NAMALWA (cell line): ENCODE measurements at places on chromosomes 12 and 14.

DNA sequence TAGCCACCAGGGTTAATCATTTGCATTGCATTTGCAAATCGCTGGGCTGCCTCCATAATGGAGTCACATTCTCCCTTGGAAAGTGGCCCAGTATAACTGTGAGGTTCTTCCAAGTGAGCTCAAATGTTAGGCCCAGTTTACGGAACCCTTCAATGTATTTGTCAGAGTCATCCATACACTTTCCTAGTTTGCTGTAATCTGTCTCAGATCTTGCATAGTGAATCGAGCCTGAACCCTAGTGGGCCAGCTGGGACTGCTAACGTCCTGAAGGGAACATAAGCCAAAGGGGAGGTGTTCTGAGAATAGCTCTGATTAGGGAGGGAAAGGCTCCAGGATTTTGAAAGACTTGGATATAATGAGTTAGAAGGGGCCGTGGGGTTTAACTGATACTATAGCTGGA is 406.3 kb downstream of the SLC6A15 start:
- no peak for DNase-seq

DNA sequence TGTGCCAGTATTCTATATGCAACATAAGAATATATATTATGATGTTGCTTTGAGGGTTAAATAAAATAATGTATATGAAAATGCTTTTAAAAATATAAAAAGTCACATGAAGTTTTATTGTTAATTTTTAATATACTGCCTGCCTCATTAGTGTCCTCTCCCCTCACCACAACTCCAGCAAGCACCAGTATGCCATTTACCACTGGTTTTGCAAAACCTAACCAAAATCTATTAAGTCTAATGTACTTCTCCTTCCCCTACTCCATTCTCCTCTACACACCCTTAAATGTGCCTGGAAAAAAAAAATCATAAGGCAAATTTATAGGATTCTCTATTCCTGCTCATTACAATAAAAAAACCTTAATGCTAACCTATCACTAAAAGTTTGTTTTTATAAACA is 24.0 kb upstream of the GNG2 start:
- no peak for DNase-seq

GRCh38 chr12:54740882-54741281 is 92.7 kb upstream of the DCD start:
- DNase-seq: no peak

GRCh38 chr12:4274396-4275015 is 944 bp downstream of the CCND2 start:
- no peak for DNase-seq

- DNase-seq: no peak
Observed at GRCh38 chr12:97177481-97177880, 270.4 kb downstream of the NEDD1 start.

GRCh38 chr14:93994919-93995682 is 2.0 kb upstream of the CCDC197 start:
- DNase-seq: no peak

DNA sequence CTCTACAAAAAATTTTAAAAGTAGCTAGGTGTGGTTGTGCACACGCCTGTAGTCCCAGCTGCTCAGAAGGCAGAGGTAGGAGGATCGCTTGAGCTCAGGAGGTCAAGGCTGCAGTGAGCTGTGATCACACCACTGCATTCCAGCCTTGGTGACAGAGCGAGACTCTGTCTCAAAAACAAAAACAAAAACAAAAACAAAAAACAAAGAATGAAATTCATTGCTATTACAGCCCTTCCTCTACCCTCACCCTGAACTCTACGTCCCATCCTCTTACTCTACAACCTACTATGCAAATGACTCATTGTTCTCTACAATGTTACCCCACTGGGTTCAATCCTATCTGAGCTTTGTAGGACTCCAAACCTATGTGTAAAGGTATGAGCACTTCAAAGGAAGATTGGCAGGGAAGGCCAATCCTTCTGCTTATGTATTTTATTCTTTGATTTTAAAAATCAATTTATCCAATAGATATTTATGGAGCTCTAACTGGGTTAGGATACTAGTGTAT is 39.3 kb downstream of the NINJ2 start:
- DNase-seq: no peak

DNA sequence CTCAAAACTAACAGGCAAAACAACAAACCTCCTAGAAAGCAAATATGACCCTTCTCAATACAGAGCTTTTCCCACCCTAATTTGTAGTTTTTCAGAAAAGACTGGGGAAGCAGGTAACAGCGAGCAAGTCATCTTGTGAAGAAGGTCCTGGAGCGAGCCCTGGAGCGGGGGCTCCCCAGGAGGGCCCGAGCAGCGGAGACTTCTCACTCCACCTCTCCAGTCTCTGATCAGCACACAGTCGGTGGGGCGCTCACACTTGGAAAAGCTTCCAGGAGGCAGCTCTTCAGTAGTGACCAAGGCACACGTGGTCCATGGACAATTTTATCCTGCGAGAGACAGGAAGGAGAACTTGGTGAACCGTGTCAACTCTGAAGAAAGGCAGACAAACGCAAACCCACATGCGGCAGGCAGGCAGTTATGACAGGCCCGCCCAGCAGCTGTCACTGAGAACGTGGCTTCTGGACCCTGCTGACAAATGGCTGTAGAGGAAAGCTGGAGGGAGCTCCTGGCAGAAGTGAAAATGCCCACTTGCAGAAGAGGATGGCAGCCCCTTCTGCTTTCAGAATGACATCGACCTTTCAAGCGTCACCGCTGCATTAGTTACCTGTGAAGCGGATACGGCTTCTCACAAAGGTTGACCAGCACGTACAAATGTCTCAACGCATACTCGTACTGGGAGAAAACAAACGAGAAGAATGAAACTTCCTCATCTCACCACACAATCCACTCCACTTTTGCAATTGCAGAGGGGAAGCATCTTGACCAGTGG is 44.2 kb downstream of the LGMN start:
- DNase-seq: peak; percentile 88

- DNase-seq: no peak
Observed at GRCh38 chr12:67520606-67521005, 127.9 kb upstream of the DYRK2 start.

GRCh38 chr14:64743061-64743460 is 38.8 kb downstream of the PLEKHG3 start:
- DNase-seq: no peak

- DNase-seq: no peak
Observed at GRCh38 chr12:75784591-75784990, 247.0 kb downstream of the PHLDA1 start.

GRCh38 chr14:64209444-64210131 is 84.6 kb downstream of the ESR2 start:
- DNase-seq: no peak

DNA sequence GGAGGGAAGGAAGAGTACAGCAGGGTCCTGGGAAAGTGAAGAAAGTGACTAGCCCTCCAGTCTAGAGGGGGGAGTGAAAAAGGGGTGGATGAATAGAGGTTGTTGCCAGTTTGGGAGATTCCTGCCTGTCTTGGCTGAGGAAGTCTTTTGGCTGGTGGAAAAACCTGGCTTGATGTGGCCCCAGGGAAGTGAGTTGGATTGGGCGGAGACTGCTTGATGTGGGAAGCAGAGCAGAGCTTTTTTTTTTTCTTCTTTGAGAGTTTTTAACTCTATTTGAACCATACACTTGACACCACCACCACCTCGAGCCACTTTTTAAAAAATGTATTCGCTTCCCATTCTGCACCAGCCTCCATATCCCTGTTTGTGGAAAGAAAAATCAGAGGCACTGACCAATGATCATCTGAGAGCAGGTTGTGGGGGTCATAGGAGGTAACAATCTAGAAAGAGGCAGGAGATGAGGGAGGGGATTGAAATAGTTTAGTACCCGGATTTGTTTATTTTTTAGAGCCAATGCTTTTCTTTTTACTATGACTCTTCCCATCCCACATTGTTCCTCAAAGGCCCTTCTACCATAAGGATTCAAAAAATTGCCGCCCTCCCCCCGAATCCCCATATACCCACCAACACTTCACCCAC is 690 bp upstream of the DTX3 start:
- DNase-seq: no peak
